ENCODE measurements at places on chromosomes 12 and 14.

DNA sequence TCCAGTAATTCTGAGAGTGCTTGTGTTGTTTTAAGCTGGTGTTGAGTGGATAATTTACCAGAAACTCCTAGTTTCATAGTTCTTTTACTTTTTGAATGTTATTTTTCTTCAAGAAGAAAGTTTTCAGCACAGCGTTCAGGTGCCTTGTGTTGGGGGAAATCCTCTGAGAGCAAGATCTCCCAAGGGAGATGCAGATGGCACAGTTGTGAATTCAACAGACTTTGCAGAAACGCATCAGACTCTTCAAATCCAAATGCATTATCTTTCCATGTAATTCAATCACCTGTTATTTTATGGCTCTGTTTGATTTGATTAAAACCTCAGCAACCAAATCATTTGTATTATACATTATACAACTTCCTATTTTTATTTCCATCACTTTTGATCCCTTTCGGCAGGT, 439.9 kb downstream of the EGLN3 start:
- no peak for DNase-seq

GRCh38 chr12:92722897-92723296, 20.1 kb downstream of the PLEKHG7 start:
- no peak for DNase-seq

DNA sequence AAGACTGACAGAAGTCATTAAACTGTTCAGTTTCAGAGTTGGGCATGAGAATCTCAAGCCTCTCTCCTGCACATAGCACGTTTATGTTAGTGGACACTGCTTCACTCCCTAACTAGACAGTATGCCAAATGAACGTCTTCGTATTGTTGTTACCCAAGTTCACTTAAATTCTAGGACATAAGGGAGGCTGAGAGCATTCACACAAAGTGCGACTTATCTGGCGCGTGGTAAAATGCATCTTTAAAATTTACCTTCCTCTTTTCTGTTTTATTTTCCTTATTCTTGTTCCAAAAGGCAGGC, 166.3 kb downstream of the AKAP6 start:
- no peak for DNase-seq

DNA sequence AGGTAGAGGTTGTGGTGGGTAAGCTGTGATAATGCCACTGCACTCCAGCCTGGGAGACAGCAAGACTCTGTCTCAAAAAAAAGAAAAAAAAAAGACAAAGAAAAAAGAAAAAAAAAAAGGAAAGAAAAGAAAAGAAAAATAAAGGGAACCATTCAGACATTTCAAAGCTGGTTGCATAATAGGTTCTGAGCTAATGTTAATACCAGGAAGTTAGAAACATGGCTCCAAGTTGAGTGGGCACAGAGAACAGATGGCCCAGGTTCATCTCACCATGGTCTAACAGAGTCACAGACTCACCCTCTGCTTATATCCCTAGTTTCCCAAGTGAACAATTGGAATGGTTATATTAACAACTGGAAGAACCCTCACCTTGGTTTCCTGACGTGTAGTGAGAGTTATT, 17.4 kb upstream of the ZDHHC17 start:
- DNase-seq = no peak

DNA sequence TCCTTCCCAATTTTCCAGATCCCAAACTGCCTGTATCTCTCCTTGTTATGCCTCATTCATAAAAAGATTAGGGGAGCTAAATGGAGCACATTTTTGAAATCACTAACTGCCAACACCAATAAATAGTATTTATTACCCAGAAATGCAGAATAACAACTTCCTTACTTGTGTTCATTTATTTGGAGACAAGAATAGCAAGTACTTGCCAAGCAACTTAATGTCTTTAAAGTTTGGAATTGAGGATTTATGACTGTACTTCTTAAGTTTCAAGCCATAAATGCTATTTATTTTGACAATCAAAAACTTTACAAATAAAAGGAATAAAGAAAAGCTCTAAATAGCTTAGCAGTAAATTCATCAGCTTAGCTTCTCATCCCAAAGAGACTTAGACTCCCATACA, 626.1 kb upstream of the NOVA1 start:
- no peak for DNase-seq

GRCh38 chr14:71728386-71728785, 203.8 kb upstream of the RGS6 start:
- no peak for DNase-seq

DNA sequence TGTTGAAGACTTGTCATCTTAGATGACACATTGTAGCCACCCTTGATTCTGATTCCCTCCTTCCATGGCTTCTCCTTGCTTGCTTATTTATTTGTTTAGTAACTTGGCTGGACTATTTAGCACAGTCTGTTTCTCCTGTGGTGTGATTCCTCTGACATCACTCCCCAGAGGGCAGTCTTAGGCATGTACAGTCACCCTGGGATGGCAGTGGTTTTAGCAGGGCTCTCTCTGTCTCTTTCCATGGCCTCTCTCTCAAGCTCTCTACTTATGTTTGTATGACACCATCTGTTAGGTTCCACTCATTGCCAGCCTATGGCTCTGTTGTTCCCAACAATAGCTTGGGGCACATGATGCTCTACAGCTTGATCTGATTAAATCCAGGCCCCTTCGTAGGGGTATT, 158.3 kb downstream of the ADGRD1 start:
- DNase-seq = no peak

DNA sequence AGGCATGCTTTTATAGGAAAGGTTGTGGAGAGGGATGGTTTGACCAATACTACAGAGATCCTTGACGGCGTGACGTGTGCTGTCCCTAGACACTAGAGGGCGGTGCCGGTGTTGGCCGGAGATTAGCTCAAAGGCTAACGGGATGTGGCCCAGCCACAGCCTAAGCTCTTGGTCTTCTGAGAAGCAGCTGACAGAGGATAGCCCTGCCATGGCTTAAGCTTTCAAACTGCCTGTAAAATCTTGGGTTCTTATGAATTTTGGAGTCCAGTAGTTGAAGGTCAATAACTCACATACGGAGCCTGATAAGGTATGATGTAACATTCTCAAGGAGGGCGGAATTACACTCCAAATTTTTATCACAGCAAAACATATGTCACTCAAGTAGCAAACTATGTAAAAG, 515.7 kb upstream of the ATXN7L3B start:
- DNase-seq = peak; percentile 2

GRCh38 chr12:38385486-38385885, 68.9 kb downstream of the ALG10B start:
- DNase-seq = no peak

DNA sequence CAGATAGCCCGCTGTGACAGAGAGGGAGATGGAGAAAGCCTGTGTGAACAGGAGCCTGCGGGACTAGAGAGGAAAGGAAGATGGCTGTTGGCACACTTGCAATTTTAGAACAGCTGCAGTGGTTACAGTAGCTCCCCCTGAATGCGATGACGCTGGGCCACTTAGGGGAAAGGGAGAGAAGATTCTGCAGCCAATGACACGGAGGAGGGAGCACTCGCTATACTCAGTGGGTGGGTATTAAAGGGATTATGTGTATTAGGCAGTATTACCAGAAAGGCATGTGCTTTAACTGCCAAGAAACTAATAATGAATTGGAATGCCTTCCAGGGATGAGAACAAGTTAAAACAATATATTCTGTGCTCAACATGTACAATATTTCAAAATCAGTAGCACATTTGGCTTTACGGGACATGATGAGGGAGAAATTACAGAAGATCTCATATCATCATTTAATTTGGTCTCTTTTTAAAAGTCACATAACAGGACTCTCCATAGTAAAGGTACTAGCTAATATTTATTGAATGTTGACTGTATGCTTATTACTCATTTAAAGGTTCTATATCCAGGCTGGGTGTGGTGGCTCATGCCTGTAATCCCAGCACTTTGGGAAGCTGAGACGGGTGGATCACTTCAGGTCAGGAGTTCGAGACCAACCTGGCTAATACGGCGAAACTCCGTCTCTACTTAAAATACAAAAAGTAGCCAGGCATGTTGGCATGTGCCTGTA, 35.9 kb upstream of the FOS start:
- DNase-seq = no peak

DNA sequence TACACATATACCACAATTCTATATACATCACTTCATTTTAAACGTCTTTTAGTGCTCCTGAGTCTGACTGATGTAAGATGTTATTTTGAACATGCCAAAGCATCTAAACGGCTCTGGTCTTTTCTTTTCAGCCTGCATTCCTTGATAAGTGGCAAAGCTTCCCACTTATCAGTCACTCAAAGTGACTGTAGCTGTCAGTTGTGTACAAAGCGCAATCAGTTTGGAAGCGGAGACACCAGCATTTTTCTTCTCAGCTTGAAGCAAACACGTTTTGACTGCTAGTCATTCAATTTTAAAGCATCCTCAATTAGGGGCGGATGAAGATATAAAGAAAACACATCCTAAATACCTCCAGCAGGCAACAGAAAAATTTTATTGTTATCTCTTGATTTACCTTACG, 226.8 kb downstream of the SOX5 start:
- no peak for DNase-seq

DNA sequence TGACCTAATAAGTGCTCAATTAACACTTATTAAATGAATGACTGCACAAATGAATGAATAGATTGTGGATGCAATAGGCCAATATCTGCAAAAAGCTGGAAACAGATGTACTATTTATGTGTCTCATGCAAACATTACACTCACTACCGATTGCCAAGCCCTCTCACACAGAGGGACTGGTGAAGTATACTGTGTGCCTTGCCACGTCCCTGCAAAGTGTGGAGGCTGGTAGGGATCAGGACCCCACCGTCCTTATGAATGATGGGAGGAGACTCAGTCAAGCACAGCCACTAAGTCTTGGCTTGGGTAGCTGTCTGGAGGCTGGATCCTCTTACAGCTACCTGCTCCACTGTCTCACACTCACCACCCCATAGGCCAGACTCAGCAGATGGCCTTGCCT, 3.9 kb upstream of the TUNAR start:
- no peak for DNase-seq

GRCh38 chr12:66945189-66945817, 266.4 kb upstream of the GRIP1 start:
- no peak for DNase-seq

DNA sequence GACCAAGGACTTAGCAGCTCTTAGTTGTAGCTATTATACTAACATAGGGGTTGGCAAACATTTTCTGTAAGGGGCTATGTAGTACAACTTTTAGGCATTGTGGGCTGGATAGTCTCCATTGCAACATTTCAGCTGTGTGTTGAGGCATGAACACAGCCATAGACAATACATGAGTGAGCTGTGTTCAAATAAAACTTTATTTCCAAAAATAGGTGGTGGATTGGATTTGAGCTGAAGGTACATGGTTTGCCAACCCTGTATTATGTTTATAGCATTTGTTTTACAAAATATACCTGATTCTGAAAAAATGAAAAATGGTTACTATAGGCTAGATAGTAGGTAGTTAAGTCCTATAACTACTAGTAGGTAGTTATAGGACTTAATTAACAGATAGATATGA, 40.5 kb downstream of the ETNK1 start:
- no peak for DNase-seq

GRCh38 chr14:70780396-70781075, 28.8 kb downstream of the MAP3K9 start:
- no peak for DNase-seq

GRCh38 chr14:96631030-96631429, 128.8 kb downstream of the PAPOLA start:
- DNase-seq = no peak

GRCh38 chr12:117447665-117448366, 86.4 kb upstream of the NOS1 start:
- DNase-seq = no peak

DNA sequence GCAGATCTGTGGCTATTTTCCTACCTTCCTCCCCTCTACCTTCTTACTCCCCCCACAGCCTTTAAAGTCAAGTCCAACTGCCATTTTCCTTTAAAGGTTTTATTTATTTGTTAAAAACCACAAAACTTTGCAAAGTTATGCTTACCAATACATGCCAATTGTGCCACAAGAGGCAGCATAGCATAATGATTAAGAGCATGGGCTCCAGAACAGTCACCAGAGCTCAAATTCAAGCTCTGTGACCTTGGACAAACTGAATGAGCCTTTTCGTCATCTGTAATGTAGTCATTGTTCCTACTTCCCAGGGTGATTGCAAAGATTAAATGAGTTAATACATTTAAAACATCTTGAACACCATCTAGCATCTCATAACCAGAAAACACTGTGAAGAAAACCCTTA, 13.0 kb upstream of the FMNL3 start:
- DNase-seq = peak; percentile 21

DNA sequence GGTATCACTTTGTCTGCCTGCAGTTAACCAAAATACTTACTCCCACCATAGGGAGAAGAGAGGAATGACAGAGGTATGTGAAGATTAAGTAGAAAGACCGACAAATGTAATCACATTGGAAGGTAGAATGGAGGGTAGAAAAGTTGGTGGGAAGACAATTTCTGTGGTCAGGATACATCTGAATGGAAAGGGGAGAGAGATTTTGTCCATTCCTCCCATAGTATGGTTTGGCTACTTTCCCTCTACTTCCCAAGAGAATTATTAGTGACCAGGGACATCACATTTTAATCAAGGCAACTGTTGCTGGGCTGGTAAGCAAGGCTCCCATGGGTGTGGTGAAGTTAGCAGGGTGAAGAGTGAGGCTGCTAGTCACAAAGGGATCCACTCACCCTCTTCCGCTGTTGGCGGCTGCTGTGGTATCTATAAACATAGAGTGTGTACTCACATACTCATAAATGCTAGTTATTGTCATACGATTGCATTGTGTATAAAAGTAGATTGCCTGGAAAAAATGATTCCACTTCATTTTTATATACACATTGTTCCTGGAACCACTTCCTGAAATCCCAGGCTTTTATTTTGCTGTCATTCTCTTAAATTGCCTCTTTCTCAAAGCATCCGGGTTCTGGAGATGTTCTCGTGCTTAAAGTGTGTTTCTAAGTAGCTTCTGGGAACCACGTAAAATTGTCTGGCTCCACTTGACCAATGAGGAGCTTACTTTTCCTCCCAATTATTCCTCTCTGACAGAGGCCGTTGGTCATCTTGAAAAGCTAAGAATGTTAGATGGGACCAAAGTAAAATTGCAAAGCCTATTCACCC, 413.1 kb downstream of the ZFP36L1 start:
- DNase-seq = peak; percentile 40

DNA sequence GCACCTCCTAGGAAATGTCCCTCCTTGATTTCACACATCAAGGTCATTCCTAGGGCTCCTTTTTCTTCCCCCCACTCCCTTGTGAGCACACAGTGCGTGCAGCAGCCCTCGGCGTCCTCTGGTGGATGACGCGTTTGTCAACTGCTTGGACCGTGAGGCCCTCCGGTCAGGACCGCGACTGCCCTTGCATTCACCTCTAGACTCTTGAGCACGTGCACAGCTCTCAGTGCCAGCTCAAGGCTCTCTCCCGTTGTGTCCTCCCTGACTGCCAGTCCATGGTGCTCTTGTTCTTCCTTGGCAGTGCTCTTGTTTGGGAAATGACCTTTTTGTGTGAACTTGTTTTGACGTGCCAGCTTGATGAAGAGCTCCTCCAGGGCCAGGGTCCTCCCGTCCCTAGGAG, 67.9 kb downstream of the TSPAN9 start:
- DNase-seq = no peak
